A549 treated with CpdA at 1 μM for 4 hours (cell line): ENCODE measurements at places on chromosomes 7 and 10. TPM values are rescaled to one million over a fixed set of nuclear protein-coding genes. Genes with fewer than 3 reads are reported as not detected.

Gene UBE2H
- 61.4 to 79.8 TPM (median 78.9 TPM) in 5 replicates for total RNA-seq

Gene NRG3
- not detected in 5 replicates for total RNA-seq

Gene HPS6
- 23.6 to 38.2 TPM (median 33.1 TPM) in 5 replicates for total RNA-seq

Gene FOXI2
- total RNA-seq = not detected in 5 replicates

Gene LRRD1
- total RNA-seq = not detected in 5 replicates

Gene CPA2
- total RNA-seq = 0.08 to 0.20 TPM (median 0.09 TPM) in 3 of 5 replicates, not detected in the others

Gene CPN1
- total RNA-seq = 0.17 to 0.51 TPM (median 0.24 TPM) in 5 replicates

Gene PCLO
- 0.70 to 2.1 TPM (median 1.1 TPM) in 5 replicates for total RNA-seq

Gene SEMA3D
- total RNA-seq = 0.05 to 0.17 TPM (median 0.05 TPM) in 3 of 5 replicates, not detected in the others

Gene C10orf95
- 0.08 to 0.34 TPM (median 0.11 TPM) in 5 replicates for total RNA-seq

Gene MAGI2
- total RNA-seq = 0.29 to 0.41 TPM (median 0.38 TPM) in 5 replicates

Gene NACAD
- total RNA-seq = 0.14 to 0.26 TPM (median 0.16 TPM) in 5 replicates

Gene TDRD1
- total RNA-seq = not detected in 5 replicates

Gene MGMT
- 5.6 to 7.7 TPM (median 6.9 TPM) in 5 replicates for total RNA-seq

Gene GCK
- total RNA-seq = 0.02 TPM in 1 of 5 replicates, not detected in the others

Gene PLPP4
- total RNA-seq = 0.09 to 0.14 TPM (median 0.13 TPM) in 4 of 5 replicates, not detected in the other

Gene ARHGEF35
- total RNA-seq = 0.22 to 0.40 TPM (median 0.27 TPM) in 5 replicates
